T-helper 9 cell (primary cell): ENCODE measurements at places on chromosomes 1 and 21.

DNA sequence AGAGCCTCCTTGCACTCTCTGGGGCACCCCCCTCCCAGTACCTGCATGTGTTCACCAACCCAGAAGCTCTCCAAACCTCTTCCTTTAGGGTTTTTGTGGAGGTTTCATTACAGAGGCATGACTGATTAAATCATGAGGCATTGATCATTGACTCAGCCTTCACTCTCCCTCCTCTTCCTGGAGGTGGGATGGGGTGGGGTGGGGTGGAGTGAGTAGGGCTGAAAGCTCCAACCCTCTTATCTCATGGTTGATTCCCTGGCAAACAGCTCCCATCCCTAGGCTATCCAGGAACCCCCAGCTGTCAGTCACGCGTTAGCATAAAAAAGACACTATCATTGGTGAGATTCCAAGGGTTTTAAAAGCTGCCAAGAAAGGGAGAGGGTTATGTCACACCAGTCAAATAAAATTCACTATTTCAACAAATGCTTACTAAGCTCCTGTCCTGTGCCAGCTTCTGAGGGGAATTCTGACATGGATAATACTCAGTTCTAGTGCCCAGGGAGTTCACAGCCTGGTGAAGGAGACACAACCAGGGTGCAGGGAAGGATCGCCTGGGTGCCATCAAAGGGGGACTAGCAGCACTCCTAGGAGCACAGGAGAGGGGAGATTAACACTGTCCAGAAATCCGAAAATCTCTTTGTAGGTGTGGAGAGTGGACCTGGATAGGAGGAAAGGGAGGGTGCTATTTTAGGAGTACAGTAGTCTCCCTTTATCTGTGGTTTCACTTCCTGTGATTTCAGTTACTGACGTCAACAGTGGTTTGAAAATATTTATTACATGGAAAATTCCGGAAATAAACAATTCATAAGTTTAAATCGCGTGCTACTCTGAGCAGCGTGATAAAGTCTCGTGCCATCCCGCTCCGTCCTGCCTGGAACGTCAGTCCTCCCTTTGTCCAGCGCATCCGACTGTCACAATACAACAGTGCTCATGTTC is 6.8 kb upstream of the IL24 start:
- no peak for DNase-seq

- no peak for DNase-seq
These were observed 30.5 kb downstream of the OR10J1 start for GRCh38 chr1:159469921-159470533.

GRCh38 chr1:218584418-218585155 is 239.5 kb downstream of the TGFB2 start:
- DNase-seq = no peak

- no peak for DNase-seq
These were observed 123.8 kb upstream of the PRDX6 start for GRCh38 chr1:173353350-173353749.

GRCh38 chr1:31400393-31400792 is 12.6 kb upstream of the SERINC2 start:
- no peak for DNase-seq

DNA sequence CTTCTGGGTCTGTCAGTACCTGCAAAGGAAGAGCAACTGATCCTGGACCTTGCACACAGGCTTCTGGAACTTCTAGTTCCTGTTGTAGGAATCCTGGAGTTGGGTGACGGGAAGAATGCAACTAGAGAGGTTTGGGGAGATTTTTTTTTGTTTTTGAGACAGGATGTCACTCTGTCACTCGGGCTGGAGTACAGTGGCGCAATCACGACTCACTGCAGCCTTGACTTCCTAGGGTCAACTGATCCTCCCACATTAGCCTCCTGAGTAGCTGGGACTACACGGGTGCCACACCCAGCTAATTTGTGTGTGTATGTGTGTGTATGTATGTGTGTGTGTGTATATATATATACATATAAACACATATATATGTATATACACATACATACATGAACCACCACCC is 18.8 kb downstream of the ENTREP3 start:
- no peak for DNase-seq

- no peak for DNase-seq
These were observed 32.1 kb downstream of the NAV1 start for GRCh38 chr1:201570886-201571624.
